Skin of body (tissue), 3 donors: ENCODE measurements at places on chromosomes 7 and 10. TPM values are rescaled to one million over a fixed set of nuclear protein-coding genes. Genes with fewer than 3 reads are reported as not detected.

DNA sequence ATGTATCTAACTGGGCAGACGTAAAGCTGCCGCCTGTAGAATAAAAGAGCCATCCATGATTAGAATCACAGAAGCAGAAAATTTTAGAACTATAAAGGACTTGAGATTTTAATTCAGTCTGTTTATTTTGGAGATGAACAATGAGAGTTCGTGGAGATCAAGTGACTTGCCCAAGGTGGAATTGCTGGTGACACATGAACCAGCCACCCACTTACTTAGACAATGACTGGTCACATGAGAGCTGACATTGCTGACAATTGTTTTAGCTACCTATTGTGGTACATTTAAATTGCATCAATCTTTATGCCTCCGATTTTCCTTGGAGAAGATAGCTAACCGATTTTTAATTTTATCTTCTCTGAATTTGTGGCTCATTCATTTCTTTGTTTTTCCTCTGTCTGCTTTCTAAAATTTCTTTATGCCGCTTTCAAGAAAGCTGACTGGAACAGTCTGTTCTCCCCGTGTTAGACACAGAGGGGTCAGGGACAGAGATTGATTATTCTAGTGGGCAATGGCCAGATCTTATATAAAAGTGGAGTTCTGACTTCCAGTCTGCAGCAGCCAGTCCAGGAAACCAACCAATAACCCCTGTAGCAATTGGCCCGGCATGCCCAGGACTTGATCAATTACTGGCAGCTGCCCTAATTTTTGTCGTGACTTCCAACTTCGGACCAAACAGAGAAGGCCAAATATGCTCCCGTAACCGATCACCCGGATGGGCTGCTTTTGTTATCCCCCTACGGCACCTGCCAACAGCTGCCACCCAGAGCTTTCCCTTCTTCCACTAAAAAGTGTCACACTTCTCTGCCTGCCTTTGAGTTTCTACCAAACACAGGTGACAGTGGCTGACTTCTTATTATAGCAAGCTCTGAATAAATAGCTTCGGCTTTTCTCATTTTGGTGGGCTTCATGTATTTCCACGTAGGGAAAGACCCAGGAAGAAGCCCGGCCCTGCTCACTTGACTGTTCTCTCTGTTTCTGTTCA, 241.6 kb downstream of the CAMK1D start:
- DNase-seq, result no peak

DNA sequence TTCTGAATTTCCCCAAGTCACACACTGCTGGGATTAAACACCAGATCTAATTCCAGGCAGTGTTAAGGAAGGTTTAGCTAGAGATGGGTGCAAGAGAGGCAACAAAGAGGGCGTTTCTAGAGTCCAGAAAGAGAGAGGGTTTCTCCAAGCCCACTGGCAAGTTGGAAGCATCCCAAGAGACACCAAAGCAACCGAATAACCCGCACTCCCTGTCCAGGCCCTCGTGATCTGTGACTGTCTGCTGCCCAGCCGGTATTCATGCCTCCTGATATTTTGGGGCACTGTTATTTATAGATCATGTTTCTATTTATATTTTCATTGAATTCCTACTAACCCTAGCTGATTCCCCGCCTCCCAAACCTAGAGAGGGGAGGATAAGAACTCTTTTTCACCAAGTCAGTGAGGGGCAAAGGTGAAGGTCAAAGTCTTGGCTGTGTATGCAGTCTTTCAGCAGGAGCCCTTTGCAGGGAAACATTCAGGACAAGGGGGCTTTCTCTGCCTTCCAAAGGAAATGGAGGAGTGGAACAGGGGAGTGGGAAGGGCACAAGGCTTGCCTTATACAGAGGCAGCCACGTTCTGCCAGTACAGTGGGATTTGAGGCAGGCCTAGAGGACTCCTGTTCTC, 103.6 kb downstream of the SH3PXD2A start:
- DNase-seq, result no peak

The GATA3 gene
- 16.0 TPM for total RNA-seq

The CC2D2B gene
- total RNA-seq, result 1.6 TPM

The JAZF1 gene
- 22.1 TPM for total RNA-seq

DNA sequence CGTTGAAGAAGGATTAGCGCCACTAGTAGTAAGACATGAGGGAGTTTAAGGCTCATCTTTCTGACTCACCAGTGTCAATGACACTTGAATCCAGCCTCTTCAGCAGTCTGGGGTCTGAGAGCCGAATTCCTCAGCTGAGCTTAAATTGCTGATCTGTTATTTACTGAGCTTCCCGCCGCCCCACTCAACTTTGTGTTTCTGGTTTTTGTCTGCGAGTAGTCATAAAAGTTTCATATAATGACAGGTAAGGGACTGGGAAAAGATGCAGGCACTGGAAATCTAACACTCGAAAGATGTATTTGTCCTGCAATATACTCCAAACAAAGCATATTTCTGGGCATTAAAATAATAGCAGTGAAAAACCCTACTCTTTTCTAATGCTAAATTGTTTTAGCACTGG, 51.2 kb upstream of the RELN start:
- DNase-seq, result no peak

The ABCA13 gene
- 5.6 TPM for total RNA-seq

DNA sequence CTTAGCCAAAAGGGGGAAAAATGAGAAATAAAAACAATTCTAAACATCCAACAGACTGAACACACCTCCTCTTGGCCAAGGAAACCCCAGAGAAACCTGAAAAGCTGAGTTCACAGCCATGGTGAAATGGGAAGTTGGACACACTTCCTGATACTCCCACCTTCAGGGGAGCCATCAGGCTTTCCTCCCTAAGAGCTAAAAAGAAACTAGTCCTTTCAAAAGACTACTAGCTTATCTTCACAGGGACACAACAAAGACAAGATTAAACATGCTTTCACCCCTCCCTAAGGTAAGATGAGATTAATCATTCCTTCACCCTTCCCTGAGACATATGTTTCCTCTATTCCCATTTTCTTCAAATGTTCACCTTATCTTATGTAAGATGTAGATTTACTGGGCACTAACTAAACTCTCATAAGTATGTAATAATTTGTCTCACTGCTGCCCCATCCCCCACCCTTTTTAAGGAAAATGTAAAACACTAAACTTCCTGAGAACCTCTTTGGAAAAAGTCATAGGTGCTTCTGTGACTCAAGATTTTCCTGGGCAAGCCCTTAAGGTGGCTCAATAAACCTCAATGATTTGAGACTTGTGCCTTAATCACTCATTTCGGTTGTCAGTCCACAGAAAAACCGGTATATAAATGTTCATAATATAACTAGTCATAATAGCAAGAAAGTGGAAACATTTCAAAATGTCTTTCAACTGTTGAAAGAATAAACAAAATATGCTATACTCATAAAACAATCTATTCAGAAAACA, 40.5 kb downstream of the HTR7 start:
- DNase-seq, result no peak

The C10orf67 gene
- 0.30 TPM for total RNA-seq

GRCh38 chr10:36591436-36591835, 534.0 kb upstream of the ANKRD30A start:
- DNase-seq, result no peak

DNA sequence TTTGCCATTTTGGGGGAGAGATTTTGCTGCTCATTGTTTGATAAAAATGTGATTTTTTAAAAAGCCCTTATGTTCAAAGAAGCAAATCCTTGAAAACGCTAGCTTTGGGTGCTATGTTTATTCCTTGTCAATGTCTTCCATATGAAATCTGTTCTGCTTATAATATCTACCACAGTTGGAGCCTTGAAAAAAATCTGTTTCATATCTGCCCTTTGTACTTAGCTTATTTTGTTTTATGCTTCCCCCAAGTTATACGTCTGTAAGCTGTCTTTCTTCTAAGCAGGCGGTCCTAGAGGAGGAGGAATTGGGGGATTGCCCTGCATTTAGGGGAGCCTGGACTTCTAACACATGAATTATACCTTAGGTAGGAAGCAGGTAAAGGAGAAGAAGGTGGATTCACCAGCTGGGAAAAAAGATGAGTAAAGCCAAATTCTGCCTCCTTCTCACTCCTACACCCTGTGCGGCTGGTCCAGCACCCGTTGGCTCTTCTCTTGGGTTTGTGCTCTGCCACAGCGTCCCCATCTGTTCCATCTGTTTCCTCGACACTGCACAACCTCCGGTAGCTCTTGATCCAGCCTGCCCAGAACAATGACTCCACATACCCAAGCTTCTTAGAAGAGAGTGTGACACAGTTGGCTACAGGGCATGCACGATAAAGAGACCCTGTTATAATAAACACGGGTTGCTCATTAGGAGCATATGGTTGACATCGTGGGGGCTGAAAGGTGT, 31.9 kb upstream of the NEUROD6 start:
- no peak for DNase-seq

DNA sequence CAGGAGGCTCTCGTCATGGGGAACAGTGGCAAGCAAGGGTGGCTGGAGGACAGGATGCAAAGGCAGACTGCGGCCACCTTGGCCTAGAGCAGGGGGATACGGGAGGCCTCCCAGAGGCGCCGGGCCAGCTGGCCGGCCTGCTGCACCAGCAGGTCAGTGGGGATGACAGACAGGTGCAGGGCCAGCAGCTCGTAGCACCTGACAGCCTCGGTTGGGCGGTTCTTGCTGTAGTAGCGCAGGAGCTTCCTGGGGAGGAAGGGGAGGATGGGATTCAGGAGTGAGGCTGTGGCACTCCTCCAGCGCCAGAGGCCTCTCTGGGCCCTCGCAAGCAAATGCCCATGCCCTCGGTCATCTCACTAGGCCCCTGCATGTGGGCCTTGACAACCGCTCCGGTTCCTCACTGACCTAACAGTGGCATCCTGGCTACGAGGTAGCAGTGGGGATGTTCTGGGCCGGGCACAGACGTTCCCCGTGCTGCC, 2.5 kb upstream of the PYROXD2 start:
- DNase-seq, result no peak

The LLCFC1 gene
- total RNA-seq, result not detected

GRCh38 chr10:33799281-33799943, 464.9 kb upstream of the NRP1 start:
- DNase-seq, result no peak

- DNase-seq, result no peak
These were observed 3.5 kb upstream of the GNGT1 start for GRCh38 chr7:93902777-93903423.

GRCh38 chr10:130458509-130458908, 322.3 kb downstream of the GLRX3 start:
- no peak for DNase-seq

The UNCX gene
- total RNA-seq, result not detected

DNA sequence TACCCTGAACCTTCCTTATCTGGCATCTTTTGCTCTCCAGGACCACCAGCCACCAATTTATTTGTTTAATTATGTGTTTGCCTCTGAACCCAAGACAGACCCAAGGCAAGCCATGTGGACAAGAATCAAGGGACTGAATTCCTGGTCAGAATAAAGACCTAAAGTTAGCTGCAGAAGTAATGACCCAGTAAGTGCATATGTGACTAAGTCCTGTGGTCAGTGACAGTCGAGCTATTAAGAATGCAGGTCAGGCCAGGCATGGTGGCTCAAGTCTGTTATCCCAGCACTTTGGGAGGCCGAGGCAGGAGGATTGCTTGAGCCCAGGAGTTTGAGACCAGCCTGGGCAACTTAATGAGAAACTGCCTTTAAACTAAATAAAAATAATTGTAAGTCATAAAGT, 139.4 kb downstream of the CCDC71L start:
- DNase-seq, result no peak

The SSC4D gene
- 0.89 TPM for total RNA-seq

The CELF2 gene
- 29.3 TPM for total RNA-seq

DNA sequence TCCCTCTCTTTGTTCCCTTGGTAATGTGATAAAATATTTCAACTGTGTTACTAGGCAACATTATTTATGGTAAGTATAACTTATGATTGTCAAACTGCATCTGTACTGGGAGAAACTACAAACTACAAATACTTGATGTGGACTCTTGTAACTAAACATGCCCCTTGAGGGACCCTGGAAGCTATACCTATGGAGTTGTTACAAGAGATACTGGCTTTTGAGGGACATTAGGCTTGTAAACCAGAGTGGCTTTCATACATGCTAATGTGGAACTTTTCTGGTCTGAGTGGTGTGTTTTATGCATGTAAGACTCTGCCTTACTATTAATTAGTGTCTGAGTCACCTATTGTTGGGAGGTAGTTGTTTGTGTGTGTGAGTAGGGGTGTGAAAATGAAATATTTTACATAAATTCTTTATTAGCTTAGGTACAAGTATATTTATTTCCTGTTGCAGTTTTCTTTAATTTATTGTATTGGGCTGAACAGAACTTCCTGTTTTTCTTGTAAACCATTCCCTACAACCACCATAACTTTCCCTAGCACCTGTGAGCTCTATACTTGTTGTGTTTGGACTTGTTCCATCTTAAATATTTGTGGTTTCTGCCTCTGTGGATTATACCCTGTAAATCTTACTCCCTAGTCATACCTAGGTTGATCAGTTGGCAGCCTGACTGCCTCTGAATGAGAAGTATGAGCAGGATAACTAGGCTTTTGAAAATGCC, 49.8 kb downstream of the STK31 start:
- no peak for DNase-seq

The ITIH5 gene
- total RNA-seq, result 28.4 TPM
